ENCODE measurements at places on chromosomes 13 and 19. TPM values are rescaled to one million over a fixed set of nuclear protein-coding genes. Genes with fewer than 3 reads are reported as not detected.

Gene C1QTNF9B
- total RNA-seq: not detected

Gene RFPL4A
- total RNA-seq: 3.4 TPM

Gene LGALS4
- not detected for total RNA-seq

Gene MBOAT7
- 10.1 TPM for total RNA-seq

Gene PRDX2
- 199 TPM for total RNA-seq

Gene METTL21C
- not detected for total RNA-seq

Gene OSCAR
- total RNA-seq: under 0.01 TPM

Gene APOC4
- not detected for total RNA-seq

Gene CA11
- 4.6 TPM for total RNA-seq

Gene ZNF44
- total RNA-seq: 3.9 TPM

Gene TINCR
- total RNA-seq: not detected
